Stimulated activated CD4-positive, alpha-beta T cell treated with anti-CD3 and anti-CD28 coated beads, Interleukin-4, amount 100 ng/mL, for 1 hour (primary cell): ENCODE measurements at places on chromosomes 1 and 21.

GRCh38 chr1:42258218-42258617 lies 76.8 kb downstream of the FOXJ3 start:
- no peak for DNase-seq

- DNase-seq, result no peak
Measured at GRCh38 chr1:178385662-178386061, 111.1 kb downstream of the CLEC20A start.

DNA sequence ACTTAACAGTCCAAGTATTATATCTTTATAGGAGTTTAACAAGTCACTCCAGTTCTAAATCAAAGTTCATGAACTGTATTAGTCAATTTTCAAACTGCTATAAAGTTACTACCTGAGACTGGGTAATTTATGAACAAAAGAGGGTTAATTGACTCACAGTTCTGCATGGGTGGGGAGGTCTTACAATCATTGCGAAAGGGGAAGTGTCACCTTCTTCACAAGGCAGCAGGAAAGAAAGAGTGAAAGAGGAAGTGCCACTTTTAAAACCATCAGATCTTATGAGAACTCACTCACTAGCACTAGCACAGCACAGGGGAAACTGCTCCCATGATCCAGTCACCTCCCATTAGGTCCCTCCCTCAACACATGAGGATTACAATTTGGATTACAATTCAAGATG lies 70.0 kb downstream of the CLCA4 start:
- no peak for DNase-seq

GRCh38 chr1:3787745-3788605 lies 8.3 kb downstream of the LRRC47 start:
- no peak for DNase-seq

DNA sequence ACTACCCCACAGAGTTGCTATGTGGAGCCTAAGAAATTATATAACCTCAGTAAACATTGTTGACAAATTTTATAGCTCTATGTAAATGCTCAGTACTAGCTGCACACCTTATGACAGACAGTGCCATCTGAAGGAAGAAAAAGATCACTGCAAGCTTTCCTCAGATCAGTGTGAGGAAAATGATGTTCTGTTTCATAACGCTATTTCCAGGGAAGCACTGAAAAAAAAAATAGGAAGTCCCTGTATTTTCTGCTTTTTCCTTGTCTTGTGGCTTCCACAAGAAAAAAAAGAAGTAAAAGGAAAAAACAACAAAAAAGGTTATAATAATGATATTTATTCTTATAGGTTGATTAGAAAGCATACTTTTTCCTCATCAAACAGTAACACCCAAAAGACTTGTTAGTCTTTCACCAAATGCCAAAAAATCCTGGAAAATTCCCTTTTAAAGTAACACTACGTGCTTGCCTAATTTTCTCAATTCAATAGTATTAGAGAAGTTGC lies 23.2 kb downstream of the LYST start:
- DNase-seq, result no peak

DNA sequence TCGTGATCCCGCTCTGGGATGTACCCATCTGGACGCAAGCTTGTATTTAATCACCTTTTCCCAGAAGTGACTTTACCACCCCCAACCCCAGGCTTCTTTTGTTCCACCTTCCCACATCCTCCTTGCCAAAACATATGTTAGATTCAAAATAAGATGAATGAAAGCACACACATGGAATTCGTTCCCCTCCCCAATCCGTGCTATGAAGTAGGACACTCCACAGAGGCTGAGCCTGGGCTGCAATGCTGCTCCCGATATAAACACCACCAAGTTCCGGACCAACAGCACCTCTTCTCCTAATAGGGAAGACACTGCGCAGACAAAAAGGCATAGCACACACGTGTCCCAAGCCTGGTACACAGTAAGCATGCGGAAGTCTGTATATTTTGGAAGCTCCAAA lies 86.1 kb downstream of the CLSTN1 start:
- no peak for DNase-seq

GRCh38 chr1:155744711-155745283 lies 55.9 kb downstream of the DAP3 start:
- DNase-seq, result no peak

- no peak for DNase-seq
Measured at GRCh38 chr1:42427240-42427639, 28.6 kb downstream of the ZMYND12 start.

DNA sequence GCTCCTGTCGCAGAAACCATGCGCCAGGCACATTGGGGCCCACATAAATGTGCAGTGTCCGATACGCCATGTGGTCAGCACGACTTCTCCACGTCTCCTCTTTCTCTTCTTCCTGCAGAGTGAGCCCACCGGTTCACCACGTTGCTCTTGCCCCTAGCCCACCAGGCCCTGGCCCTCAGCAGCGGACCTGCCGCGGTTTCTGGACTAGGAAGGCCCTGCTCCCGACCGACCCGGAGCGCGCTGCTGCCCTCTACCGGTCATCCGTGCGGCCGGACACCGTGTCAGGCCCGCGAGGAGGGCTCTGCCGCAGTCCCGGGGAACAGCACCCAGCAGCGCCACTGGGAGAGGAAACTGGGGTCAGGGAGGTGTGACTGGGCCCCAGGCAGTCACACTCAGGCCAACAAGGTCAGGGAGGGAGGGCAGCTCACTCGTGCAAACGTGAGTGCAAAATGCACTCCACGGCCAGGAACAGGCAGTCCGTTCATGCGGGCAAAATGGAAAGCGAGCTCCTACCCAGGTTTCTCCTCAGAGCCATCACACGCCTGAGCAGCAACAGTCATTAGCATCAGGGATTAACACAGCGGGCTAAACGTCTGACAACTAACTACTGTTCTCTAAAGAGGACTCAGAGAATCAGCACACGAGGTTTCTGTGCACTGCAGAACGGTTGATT lies 13.7 kb downstream of the TLR5 start:
- peak; percentile 73 for DNase-seq

GRCh38 chr1:207644852-207645634 lies at the start of gene CR1L:
Gene CR1L, plus strand, starts transcription at chr1:207645133. Its CDS starts 101 bp downstream, at chr1:207645234.
- peak; percentile 75 for DNase-seq

- no peak for DNase-seq
Measured at GRCh38 chr1:41589395-41589794, 104.9 kb upstream of the EDN2 start.

- no peak for DNase-seq
Measured at GRCh38 chr1:56477164-56478111, 101.9 kb downstream of the PLPP3 start.

- no peak for DNase-seq
Measured at GRCh38 chr1:93579891-93580290, 101.7 kb downstream of the BCAR3 start.

- DNase-seq, result no peak
Measured at GRCh38 chr1:198932351-198932991, 293.6 kb downstream of the PTPRC start.

- no peak for DNase-seq
Measured at GRCh38 chr1:201310986-201311355, 27.7 kb downstream of the PKP1 start.

DNA sequence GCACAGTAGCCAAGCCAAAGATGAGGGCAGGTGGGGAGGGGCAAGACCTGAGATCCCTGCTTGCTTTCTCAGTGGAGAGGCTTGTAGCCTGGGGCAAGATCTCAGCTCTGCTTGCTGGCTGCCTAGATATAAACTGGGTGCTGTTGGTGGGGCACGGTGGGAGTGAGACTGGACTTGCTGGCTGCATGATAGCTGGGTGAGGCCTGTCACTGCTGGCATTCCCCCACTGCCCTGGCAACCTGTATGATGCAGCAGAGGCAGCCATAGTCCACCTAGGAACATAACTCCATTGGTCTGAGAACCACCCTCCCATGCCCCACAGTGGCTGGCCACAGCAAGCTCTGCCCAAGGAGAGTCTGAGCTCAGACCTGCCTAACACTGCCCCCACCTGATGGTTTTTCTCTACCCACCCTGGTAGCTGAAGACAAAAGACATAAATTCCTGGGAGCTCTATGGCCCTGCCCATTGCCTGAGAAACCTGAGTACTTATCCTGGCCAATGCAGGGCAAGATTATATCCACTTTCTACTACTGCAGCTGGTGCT lies 261.9 kb upstream of the DEPDC1 start:
- DNase-seq, result no peak

GRCh38 chr1:184910691-184911091 lies 63.6 kb downstream of the NIBAN1 start:
- no peak for DNase-seq

DNA sequence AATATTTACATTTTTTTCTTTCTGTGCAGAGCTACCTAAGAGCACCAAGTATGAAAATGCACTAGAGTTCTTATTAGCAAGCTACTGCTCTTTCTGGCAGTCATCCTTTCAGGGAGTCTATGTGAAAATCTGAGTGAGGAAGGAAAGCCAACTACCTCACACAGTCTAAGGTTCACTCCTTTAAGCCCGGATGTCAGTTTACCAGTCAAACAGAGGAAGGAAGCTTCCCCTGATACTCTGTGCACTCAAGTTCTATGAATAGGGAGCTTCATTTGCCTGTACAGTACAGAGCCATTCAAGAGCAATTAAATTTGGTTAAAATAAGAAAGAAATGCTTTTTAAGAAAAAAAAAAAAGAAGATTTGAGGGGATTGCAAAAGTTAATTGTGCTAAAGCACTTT lies 6.9 kb downstream of the COL11A1 start:
- no peak for DNase-seq

DNA sequence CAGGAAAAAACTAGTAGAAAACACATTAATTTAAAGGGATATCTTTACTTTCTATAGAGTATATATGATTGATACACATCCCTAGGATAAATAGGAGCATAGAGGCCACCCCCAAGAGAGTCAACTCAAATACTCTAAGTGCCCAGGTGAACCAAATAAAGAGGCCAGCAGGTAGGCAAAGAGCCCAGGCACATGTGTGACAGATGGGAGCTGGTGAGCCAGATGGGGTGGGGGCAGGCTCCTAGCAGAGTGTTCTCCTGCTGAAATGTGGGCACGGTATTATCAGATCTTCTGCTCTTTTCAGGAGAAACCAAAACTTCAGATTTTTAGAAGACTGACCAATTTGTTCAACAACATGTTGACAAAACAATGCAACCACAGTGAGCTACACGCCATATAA lies 333.4 kb upstream of the PKN2 start:
- no peak for DNase-seq

DNA sequence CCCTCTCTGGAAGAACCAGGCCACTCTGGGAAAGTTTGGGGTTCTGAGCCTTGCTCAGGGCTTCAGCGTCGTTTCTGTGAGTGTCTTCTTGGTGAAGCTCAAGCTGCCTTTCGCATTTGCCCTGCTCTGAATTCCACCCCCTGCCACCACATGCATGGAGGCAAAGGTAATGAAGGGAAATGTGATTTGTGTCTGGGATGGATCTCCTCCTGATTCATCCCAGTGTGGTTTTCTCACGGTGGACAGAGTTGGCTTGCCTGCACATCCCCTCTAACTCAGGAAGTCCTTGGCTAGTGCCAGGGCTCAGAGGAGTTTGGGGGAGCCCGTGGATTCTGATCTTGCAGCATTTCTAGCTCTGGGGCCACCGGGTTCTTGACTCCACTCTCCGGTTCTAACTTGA lies 173.6 kb upstream of the RAB4A start:
- no peak for DNase-seq

- no peak for DNase-seq
Measured at GRCh38 chr1:40479156-40479555, 2.1 kb downstream of the ZFP69 start.
